ENCODE measurements at places on chromosomes 5 and 9.

DNA sequence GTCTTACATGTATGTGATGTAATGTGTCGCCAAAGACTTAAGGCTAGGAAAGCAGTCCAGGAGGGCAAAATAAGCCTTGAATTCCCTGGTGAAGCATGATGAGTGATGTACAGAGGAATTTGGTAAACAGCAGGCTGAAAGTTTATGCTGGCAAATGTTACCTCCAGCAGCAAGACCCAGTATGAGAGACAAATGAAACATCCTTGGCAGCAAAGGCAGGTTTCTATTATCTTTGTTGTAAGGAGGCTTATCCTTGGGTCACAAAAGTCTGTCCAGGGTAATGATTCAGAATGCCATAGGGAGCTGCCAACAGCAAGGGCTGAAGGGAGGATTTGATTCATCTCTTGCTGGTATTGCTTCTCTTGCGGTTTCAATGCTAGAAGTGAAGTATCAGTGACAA, 75.9 kb upstream of the HTR4 start:
- DNase-seq = peak; percentile 32

GRCh38 chr5:62167561-62168057, 138.4 kb upstream of the KIF2A start:
- DNase-seq = no peak

- DNase-seq = no peak
These were observed 17.6 kb downstream of the NCS1 start for GRCh38 chr9:130189840-130190239.

DNA sequence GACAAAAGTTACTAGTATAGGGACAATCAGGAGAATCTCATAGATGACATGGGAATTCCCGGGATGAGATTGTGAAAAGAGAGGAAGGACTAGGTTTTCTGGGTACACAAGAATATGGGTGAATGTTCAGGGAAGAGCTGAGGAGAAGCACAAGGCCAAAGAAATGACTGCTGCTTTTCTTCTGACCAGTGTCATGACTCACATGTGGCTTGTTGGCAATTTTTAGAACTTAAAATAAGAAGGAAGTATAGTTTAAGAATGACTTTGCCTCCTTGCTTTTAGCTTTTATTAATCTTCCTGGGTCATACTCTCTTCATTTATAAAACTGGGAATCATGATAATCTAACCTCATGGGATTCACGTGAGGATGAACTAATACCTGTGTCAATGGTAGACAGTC, 652.4 kb upstream of the MEF2C start:
- no peak for DNase-seq

DNA sequence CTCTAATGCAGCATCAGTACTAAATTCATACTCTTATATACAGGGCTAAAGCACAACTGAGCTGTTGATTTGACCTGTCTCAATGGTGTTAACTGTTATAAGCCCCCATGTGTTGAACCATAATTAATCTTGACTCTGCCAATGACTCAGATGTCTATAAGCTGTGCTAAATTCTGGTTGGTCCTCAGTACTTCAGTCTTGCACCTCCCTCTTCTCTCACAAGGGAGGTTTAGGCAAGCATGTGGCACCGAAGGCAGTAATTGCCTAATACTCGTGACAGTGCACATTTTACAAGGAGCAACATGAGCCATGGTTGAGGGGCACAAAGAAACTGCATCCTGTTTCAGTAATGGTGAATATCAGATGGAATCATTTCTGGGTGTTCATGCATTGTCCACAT, 255.9 kb downstream of the TRPM3 start:
- DNase-seq = no peak

DNA sequence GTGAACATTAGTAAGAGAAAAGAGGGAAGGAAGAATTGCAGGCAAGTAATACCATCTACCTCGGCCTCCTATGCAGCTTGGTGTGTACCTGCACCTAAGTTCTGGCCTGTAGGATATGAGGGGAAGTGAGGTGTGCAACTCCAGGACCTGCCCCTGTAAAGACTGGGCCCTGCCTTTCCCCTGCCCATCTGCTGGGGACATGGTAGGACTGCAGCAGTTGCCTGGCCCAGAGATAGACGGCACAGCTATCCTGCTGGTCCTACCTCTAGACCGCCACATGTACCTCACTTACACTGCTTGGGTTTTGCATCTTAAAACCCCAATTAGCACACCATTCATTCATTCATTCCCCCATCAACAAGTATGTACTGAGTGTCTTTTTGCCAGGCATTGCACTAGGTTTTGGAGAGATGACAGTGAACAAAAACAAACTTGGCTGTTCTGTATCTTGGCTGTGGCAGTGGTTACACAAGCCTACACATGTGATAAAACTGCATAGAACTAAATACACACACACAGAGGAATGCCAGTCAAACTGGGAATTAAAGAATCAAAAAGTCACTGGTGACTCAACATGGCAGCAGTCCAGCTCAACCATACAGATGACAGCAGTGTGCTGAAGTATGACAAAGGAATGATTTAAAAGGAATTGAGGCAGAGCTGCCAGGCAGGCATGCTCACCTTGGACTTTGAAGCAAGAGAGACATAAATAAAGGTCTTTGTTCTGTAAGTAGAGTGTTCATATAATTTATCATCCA, 23.3 kb upstream of the MGAT1 start:
- peak; percentile 73 for DNase-seq

DNA sequence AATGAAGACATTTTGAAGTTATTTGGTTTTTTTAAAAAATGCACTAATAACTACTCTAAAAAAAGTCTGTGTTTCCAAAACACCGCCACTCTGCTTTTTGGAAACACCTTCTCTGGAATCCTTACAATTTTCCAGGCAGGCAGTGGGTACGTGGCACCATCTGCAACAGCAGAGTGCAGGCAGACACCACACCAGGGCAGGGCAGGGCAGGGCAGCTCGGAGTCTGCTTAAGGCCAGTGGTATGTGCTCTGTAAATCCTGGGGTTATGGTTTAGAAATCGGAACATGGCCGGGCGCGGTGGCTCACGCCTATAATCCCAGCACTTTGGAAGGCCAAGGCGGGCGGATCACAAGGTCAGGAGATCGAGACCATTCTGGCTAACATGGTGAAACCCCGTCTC, 97.6 kb downstream of the TLE1 start:
- DNase-seq = no peak

GRCh38 chr5:79529110-79529509, 15.2 kb upstream of the HOMER1 start:
- no peak for DNase-seq

DNA sequence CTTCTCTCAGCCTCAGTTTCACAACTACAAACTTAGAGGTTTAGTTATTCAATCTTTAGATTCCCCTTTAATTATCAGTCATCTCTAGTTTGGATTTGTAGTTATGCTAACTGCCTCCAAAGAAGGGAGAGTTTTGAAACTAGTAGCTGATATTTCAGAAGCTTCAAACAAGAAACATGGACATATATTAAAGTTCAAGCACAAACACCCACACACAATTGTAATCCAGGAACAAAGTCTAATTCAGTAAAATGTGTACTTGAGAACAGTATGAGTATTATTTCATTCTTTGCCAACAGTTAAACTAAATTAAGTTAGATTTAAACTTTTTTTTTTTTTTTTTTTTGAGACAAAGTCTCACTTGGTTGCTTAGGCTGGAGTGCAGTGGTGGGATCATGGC, 71.2 kb upstream of the ABCA1 start:
- DNase-seq = no peak

DNA sequence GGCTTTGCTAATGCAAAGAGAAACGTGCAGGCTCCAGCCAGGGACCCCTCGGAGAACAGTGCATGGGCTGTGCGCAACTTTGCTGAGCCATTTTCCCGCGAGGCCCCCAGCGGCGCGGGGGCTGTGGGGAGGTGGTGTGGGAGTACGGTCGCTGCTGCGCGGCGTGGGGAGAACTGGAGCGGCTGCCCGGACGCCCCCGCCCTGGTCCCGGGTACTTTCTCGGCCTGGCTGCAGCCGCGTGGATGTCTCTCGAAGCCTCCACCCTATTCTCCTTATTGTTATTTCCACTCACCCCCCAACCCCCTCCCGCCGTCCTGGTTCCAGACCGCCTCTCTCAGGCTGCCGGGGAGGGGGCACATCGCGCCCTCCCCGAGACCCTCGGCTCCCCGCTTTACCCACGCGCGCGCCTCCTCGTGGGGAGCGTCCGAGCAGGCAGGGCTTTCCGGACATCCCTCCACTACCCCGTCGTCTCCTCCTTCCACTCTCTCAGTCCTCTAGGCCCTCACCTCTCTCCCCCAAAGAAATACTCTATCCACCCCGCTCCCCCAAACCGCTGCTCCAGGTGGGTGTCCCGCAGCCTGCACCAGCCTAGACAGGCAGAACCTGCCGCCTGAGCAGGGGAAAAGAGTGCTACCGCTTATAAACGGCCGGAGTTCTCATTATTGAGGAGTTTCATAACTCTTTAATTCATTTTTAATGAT, 68.6 kb upstream of the TBCA start:
- DNase-seq = peak; percentile 11

DNA sequence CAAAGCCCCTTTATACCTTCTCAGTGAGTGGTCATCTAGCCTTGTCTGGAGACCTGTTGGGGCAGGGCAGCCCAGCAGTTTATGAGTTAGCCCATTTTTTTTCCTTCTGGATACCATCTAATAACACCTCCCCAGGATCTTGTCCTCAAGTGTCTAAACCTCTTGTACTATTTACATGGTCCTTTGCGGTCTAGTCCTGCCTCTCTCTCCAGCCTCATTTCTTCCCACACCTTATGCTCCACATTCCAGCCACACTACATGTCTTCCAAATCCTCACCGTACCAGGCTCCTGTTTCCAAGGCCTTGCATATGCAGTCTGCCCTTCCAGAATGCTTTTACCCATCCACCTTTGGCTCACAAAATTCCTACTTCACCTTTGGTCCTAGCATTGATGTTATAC, 77.2 kb downstream of the ADRB2 start:
- no peak for DNase-seq

- no peak for DNase-seq
These were observed 284.5 kb downstream of the TMEM38B start for GRCh38 chr9:105978826-105979225.

- DNase-seq = peak; percentile 49
These were observed 4.1 kb downstream of the PTGS1 start for GRCh38 chr9:122374885-122375420.

GRCh38 chr9:8727191-8727590, 927.6 kb upstream of the DMAC1 start:
- no peak for DNase-seq

- DNase-seq = no peak
These were observed 236.6 kb downstream of the GADD45G start for GRCh38 chr9:89841456-89841855.

DNA sequence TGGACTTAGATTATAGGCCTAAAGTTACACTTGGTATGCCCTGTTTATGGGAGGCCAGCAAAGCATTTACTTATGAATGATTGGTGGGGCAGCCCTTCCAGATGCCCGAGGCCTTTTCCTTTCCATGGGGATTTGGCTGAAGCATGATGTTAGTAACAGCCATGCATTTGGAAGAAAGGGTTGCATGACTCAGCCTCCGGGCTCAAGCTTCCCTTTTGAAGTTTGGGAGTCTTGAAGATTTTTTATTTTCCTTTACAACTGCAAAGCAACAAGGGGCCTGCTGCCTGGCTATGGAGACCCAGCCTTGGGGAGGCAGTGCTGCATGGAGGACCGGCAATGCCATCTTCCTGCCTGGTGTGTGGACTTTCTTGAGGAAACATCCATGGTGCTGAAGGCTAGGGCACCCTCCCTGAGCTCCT, 244.7 kb downstream of the ICE1 start:
- DNase-seq = no peak

DNA sequence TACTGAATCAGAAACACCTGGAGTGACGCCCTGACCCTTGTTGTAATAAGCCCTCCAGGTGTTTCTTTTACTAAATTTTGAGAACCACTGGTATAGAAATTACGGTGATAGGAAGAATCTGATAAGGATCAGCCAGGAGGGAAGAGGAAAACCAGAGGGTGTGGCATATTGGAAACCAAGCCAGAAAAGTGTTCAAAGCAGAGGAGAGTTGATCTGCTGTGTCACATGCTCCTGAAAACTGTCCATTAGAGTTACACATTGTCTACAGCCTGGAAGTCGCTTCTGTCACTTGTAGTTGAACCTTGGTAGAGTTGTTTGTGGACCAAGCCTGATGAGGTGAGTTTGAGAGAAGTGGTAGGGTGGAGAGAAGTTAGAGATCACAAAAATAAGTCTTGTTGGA, 497.4 kb downstream of the ENC1 start:
- DNase-seq = no peak

- no peak for DNase-seq
These were observed 8.9 kb downstream of the SRP19 start for GRCh38 chr5:112869948-112870347.

DNA sequence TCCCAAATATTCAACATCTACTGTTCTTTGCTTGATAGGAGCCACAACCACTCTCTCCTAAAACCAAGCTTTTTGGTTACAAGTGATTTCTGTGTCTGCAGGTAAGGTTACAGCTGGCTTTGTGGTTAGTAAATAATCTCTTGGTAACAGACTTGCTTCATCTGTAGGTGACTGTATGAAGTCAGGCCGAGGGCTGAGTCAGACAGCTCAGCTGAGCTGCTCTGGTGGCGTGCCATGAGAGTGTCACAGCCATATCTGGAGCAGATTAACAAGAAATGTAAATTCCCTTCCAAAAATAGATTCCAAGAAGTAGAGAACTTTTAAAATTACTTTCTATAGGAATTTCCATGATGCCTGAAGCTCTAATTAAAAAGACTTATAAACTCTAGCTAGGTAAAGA, 23.7 kb upstream of the TAS2R1 start:
- DNase-seq = peak; percentile 70

DNA sequence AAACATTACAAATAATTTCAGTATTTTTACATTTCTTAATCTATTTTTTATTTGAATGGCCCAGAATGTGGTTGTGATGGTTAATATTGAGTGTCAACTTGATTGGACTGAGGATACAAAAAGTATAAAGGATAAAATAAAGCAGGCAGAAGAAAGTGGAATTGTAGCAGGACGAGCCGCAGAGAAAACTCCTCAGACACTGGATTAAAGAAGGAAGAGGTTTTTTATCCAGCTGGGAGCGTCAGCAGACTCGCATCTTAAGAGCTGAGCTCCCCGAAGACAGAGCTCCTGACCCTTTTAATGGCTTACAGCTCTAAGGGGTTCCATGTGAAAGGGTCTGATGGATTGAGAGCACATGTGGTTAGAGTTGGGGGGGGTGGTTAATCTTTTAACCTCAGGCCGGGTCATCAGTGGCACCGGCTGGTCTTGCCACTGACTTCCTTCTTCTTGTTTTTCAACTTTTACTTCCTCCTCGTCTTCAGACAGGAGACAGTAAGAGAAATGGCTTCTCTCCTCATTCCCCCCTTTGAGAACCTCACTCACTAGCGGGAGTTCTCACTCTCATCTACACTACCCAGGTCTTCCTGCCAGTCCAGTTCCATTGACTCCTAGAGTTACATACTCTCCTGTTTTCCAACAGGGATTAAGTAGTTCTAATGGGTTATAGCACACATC, 80.0 kb downstream of the TMEM161B start:
- DNase-seq = no peak

GRCh38 chr9:38018241-38018957, 50.6 kb downstream of the SHB start:
- DNase-seq = no peak

- DNase-seq = no peak
These were observed 19.7 kb downstream of the CPEB4 start for GRCh38 chr5:173907686-173908371.

GRCh38 chr5:142322747-142323479, 1.9 kb downstream of the SPRY4 start:
- peak; percentile 42 for DNase-seq

All from adrenal gland (tissue), 19 donors.